GM19239 (cell line): ENCODE measurements at places on chromosomes 1 and 21.
A peak's percentile ranks its signal among the peaks of the same experiment; 100 is the strongest.

DNA sequence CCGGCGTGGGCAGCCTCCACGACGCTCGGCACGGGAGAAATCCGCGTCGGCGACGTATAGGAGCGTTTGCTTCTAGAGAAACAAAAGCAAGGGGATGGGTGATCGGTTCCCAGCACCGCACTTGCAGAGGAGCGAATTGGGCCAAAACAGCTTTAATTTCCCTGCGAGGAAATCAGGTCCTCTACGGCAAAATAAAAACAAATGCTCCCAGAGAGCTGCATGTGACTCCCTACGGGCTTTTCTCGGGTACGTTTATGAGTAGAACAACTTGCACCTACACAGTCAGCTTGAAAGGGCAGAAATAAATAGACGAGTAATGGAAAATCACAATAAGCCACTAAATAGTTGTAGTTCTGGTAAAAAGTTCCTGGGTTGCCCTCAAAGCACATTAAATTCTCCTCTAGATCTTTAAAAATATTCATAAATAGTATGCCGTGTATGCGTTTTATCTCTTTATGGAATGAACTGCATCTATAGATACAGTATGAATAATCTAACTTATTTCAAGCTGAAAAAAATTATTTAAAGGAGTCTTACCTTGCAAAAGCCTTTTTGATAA lies 1.2 kb downstream of the NHLH2 start:
- DNase-seq: no peak

DNA sequence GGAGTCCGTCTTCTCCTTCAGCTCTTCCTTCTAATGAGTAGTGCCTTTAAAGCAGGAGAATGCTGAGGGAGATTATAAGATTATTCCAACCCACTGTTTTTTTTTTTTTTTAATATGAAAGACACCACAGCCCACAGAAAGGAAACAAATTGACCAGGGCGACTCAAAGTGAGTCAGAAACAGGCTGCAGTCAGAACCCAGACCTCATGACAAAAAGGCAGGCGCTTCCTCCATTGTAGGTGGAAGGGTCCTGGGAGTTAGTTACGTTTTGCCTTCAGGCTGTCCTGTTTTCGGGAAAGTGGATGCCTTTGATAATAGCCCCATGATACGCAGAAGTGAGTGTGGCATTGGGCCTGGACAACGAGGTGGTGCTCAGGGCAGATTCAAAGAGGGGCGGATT lies 21.0 kb downstream of the PLXNA2 start:
- DNase-seq: no peak

GRCh38 chr1:4638345-4638729 lies 16.1 kb upstream of the AJAP1 start:
- no peak for DNase-seq

- DNase-seq: no peak
Observed at GRCh38 chr1:39689214-39689613, 2.0 kb downstream of the HPCAL4 start.

DNA sequence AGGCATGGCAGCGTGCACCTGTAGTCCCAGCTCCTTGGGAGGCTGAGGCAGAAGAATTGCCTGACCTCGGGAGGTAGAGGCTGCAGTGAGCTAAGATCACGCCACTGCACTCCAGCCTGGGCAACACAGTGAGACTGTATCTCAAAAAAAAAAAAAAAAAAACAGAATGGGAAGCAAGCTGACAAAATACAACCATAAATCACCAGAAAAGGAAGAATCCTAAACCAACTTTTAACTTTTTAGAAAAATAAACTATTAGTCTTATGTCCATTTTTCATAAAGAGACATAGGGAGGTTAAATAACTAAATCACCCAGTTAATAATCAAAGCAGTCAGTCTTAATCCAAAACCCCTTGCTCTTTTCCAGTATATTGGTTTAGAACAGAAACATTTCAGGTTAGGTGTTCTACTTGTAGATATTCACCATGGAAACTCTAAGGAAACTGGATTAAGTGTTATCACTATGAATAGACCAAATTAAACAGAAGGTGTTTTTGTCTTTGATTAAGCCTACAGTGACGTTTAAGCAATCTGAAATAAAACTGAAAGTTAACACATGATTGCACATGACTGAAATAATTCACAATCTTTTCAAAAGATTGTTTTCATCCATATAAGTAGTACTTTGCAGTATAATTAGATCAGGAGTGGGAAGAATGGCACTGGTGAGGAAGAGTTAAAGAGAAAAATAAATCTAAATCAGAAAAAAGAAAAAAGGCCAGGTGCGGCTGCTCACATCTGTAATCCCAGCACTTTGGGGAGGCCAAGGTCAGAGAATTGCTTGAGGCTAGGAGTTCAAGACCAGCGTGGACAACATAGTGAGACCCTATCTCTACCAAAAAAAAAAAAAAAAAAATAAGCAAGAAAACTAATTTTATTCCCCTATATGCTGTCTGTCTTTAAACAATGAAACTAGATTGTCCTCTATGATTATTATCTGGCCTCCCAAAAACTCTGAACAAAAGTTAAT lies 9.6 kb downstream of the CDC42BPA start:
- no peak for DNase-seq

GRCh38 chr1:66533804-66534740 lies at the start of gene SGIP1:
SGIP1 (plus strand) TSS chr1:66534153; CDS start chr1:66534359, 206 bp downstream.
- no peak for DNase-seq

DNA sequence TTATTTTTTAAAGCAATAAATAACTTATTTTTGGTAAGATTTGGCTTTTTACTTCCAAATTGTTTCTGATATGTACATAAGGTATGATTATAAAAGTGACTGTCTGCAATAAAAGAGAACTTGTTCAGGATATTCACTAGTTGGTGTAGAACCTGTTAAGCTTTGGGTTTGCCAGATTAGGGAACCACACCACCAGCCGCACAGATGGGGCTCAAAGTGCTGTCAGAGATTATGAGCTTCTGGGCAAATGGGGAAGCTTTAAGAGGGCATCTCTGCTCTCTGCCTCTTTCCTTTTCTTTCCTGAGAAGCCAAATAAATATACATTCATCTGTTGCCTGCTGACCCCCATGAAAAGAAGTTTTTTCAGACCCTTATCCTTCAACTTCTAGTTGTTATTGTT lies 25.4 kb downstream of the IVNS1ABP start:
- DNase-seq: no peak

DNA sequence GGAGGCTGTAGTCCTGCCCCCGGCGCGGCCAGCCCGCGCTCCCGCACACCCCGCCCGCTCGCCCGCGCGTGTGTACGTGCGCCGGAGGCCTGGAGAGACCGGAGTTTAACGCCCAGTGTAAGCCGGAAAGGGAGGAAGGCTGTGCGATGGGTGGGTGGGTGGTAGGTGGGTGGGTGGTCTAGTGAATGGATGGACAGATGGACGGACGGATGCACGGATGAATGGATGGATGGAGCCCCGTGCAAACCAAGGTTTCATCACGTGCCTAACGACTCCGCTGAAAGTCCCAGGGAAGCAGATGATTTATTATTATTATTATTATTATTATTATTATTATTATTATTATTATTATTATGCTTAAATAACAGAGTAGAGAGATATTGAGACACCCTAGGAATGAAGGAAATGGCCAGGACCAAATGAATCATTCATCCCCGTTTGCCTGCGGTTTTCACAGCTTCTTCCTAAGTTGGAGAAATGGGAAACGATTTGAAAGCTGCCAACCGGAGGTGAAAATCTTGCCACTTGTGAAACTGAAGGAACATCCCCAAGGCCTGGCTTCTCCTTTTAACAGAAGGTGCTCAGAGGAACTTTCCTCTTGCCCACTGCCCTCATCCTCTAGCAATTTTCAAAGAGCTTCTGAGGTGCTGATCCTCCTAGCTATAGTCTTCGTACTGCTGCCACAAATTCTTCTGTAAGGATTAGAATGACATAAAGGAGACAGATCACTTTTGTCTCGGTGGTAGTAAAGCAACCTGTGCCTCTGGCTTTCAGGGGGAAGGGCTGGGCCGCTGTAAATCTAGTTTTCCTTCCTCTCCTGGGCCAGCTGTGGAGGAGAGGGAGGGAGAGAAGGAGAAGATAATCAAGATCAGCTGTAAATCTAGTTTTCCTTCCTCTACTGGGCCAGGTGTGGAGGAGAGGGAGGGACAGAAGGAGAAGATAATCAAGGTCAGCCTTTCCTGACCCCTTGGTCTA lies 648 bp upstream of the RGS7 start:
- DNase-seq: no peak

DNA sequence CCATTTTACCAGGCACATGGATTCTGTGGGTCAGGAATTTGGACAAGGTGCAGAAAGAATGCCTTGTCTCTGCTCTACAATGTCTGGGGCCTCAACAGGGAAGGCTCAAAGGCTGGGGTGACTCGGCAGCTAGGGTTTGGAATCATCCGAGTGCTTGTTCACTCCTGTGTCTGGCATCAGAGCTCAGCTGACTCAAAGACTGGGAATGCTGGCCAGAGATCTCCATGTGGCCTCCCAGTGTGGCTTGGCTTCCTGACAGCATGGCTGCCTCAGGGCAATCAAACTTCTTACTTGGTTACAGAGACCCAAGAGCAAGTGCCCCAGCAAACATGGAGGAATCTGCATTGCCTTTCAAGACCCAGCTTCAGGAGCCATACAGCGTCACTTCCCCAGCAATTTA lies 110.5 kb downstream of the TOMM20 start:
- DNase-seq: no peak

DNA sequence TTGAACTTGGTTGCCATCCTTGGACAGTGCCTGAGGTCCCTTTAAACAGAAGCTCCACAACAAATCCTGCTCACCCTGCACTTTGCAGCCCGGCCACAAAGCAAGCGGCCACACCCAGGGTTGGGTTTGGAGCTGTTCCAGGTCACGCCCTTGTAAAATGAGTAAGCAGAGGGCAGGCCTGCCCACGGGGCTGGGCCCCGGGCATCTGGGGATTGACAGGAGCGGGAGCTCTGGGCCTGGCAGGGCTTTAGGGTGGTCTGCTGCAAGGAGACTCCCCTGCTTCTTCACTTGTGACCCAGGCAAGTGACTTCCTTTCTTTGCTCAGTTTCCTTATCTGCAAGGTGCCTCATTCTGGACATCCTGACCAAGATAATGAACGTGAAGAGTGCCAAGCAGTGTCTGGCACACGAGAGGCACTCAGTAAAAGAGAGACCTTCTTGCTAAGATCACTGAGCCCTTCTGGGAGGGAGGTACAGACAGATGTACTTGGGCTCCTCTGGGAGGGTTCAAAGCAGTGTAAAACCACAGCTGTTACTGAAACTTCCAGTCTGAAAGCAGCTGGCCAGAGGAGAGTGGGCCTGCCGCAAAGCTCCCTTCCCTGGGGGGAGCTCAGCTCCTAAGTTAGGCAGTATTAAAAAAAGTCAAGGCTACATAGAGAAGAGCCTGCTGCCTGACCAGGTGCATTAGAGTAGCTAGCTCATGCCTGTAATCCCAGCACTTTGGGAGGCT lies 2.6 kb downstream of the E2F2 start:
- peak; percentile 59 for DNase-seq

DNA sequence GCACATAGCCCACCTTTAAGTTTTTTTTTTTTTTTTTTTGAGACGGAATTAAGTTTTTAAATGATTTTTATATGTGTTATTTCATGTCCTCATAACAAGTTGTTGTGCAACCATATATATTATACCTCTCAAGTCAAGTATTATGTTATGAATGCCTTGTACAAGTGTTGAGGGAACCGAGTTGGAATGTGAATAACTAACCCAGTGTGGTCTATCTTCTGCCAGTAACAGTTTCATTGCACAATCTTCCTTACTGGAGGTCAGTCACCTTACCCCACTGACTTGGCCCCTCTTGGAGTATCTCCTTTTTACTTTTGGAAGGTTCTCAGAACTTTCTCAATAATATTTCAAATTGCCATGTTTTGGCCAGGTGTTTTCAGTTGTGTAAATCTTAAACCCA lies 201.9 kb downstream of the CACNA1E start:
- DNase-seq: no peak

GRCh38 chr1:225896494-225896893 lies 7.5 kb upstream of the LEFTY1 start:
- DNase-seq: no peak

DNA sequence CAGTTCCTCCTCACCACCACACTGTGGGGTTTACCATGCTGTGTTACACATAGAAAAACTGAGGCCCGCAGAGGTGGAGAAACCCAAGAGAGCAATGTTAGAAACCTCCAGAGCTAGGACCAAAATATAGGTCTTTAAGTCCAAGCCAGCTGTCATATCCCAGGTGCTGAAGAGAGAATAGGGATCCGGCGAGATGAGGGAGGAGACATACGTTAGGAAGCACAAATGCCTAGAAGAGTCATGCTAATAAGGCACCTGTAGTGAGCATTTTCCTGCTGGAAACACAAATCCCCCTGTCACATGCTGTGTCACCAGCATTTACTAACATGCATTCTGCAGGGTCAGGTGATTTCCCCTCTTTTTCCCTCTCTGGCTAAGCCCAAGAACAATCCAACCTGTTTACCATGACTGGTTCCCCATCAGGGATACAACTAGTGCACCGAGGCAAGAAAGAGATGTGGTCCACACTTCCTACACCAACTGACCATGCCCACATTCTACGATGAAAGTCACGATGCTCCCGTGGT lies 168.6 kb upstream of the CAMK1G start:
- DNase-seq: no peak

GRCh38 chr21:14403681-14404318 lies 20.9 kb upstream of the HSPA13 start:
- no peak for DNase-seq

GRCh38 chr1:243596431-243597062 lies 253.5 kb downstream of the AKT3 start:
- peak; percentile 9 for DNase-seq

- DNase-seq: no peak
Observed at GRCh38 chr1:59516881-59517280, 220.0 kb downstream of the FGGY start.

DNA sequence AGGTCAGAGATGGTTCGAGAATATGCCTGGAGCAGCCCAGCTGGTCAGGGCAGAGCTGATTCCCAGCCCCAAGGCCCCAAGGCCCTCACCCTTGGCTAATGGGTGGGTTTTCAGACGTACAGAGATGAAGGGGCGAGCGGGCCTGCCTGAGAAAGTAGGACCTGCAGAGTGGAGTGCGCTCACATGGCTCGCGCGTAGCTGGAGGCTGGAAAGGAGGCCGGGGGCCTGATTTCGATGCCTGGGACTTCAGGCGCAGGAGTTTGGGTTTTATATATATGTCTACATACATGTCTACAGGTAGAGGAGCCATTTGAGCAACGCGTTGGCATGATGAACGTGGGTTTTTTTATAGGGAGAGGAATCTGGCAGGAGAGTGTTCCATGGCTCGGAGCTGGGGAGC lies 8.9 kb downstream of the COQ8A start:
- no peak for DNase-seq

DNA sequence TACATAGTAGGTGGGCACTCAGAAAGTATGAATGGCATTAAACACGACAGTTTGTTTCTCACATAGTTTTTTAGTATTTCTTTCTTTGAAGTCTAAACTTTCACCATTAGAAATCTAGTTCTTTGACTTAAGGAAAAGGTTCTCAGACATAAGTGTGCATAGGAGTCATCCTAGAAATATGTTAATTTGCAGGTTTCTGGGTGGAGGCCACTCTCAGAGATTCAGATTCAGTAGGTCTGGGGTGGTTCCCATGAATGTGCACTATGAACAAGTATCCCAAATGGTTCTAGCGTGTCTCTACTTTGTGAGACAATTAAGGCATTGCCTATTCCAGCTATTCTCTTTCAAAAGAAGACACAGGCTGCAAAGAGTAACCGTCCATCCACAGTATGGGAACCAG lies 119.3 kb downstream of the NGF start:
- DNase-seq: no peak

GRCh38 chr21:28256420-28256831 lies 736.3 kb downstream of the LTN1 start:
- DNase-seq: no peak
